GM12865 (cell line): ENCODE measurements at places on chromosomes 4 and X.
A peak's percentile ranks its signal among the peaks of the same experiment; 100 is the strongest.

DNA sequence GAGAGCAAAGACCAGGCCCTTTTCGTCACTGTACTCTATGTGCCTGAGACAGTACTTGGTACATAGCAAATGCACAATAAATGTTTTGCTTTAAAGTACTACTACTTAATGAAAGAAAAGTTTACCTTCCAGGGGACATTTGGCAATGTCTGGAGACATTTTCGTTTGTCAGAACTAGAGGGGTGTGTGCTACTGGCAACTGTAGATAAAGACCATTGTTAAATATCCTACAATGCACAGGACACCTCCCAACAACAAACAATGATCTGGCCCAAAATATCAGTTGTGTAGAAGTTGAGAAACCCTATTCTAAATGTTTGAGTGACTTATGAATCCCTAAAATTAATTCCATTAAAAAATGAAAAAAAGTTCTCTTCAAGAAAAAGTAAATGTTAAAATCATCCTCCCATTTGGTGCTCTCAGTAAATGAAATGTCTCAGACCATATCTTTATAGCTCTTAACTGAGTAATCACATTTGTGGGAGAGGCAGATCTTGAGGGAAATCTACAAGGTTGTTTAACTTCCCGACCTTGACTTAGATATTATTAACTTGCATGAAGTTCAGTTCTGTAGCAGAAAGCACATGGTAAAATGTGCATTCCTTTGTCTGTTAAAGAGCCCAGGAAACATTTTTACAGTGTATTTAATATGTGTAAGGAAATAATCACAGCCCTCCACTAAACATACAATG lies 18.5 kb downstream of the EGFL6 start:
- DNase-seq, result no peak

GRCh38 chr4:10584042-10584441 lies 100.5 kb downstream of the CLNK start:
- peak; percentile 67 for DNase-seq

GRCh38 chr4:55258152-55258865 lies 87.7 kb upstream of the SRD5A3 start:
- no peak for DNase-seq

- DNase-seq, result peak; percentile 33
Observed at GRCh38 chrX:38166478-38167083, 54.1 kb downstream of the SRPX start.

DNA sequence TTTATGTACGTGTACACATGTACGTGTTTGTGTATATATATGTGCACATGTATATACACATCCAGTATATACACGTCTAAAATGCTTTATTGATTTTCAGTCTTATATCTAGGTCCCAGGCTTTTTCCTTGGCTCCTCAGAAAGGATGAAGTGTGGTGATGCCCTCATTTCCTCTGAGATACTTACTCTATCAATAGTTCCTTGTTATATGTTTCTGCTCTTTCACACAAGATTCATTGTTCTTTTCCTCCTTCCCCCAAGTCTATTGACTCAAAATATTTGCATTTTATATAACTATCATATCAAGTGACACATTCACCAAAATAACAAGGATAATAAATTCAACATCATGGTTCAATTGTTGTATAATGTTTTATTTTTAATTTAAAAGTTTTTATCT lies 359.2 kb downstream of the EPHA5 start:
- DNase-seq, result no peak

DNA sequence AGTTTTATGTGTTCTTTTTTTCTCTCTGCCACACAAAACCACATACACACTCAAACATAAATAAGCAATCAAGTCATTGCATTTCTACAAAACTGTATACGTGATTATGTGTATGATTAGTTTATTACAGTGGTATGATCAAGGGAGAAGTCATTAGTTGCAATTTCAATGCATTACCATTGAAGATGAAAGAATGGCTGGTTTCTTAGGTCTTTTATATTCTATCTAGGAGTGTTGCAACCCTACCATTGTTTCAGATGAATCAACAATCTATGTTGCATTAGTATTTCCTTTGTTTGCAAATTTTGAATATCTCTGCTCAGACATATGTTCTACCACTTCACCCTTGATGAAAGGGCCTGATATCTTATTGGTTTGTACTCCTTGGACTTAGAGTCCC lies 6.8 kb downstream of the ANXA3 start:
- no peak for DNase-seq
